Peyer's patch (tissue), 4 donors: ENCODE measurements at places on chromosomes 13 and 19. TPM values are rescaled to one million over a fixed set of nuclear protein-coding genes. Genes with fewer than 3 reads are reported as not detected.

ZNF491 gene
- 1.2 TPM for total RNA-seq

- H3K27ac ChIP-seq, result no peak overlapping the region
- H3K4me1 ChIP-seq, result no peaks in the 10 kb centered on the region
- DNase-seq, result no peak
- no peak overlapping the region for H3K4me3 ChIP-seq
- H3K27me3 ChIP-seq, result no peaks in the 10 kb centered on the region
Observed at GRCh38 chr13:104983601-104984000, 1551.9 kb downstream of the EFNB2 start.

CTXN1 gene
- 2.5 TPM for total RNA-seq

- no peak overlapping the region for H3K27ac ChIP-seq
- no peaks in the 10 kb centered on the region for H3K36me3 ChIP-seq
- no peaks in the 10 kb centered on the region for H3K27me3 ChIP-seq
- no peaks in the 10 kb centered on the region for H3K4me1 ChIP-seq
Observed at GRCh38 chr13:33865945-33866344, 48.0 kb downstream of the RFC3 start.

GRCh38 chr13:62524061-62524460 is 1108.4 kb upstream of the PCDH20 start:
- H3K27ac ChIP-seq, result no peak overlapping the region
- H3K36me3 ChIP-seq, result no peaks in the 10 kb centered on the region
- H3K4me1 ChIP-seq, result no peaks in the 10 kb centered on the region
- no peak overlapping the region for H3K4me3 ChIP-seq

- no peaks in the 10 kb centered on the region for H3K36me3 ChIP-seq
- H3K27ac ChIP-seq, result no peak overlapping the region
- H3K4me3 ChIP-seq, result no peak overlapping the region
Observed at GRCh38 chr13:101690871-101691270, 238.4 kb downstream of the ITGBL1 start.

ZNF730 gene
- total RNA-seq, result not detected

- H3K27ac ChIP-seq, result no peak overlapping the region
- H3K4me1 ChIP-seq, result no peaks in the 10 kb centered on the region
- no peaks in the 10 kb centered on the region for H3K36me3 ChIP-seq
- no peaks in the 10 kb centered on the region for H3K27me3 ChIP-seq
- H3K4me3 ChIP-seq, result no peak overlapping the region
- no peak for DNase-seq
Observed at GRCh38 chr19:54481326-54481930, 8.3 kb upstream of the CDC42EP5 start.

KASH5 gene
- not detected for total RNA-seq

DNA sequence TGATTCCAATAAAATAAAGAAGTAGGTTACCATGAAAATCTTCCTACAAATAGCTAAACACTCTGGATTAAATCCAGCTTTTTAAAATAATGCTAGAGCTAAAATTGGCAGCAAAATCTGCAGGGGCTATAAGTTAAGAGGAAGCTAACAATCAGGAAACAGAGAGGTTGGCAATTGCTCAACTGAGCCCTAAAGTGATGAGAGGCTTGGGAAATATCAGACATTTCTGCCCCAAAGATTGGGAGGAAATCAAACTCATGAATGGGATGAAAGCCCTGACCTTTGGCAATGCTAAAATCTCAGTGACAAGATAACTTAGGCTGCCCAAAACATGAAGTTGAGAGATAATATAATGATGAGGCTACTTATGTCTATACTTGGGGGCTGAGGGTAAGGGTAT is 1437.9 kb downstream of the EFNB2 start:
- H3K36me3 ChIP-seq, result no peaks in the 10 kb centered on the region
- H3K27ac ChIP-seq, result no peak overlapping the region
- H3K4me3 ChIP-seq, result no peak overlapping the region
- H3K4me1 ChIP-seq, result no peaks in the 10 kb centered on the region
- DNase-seq, result no peak

DNA sequence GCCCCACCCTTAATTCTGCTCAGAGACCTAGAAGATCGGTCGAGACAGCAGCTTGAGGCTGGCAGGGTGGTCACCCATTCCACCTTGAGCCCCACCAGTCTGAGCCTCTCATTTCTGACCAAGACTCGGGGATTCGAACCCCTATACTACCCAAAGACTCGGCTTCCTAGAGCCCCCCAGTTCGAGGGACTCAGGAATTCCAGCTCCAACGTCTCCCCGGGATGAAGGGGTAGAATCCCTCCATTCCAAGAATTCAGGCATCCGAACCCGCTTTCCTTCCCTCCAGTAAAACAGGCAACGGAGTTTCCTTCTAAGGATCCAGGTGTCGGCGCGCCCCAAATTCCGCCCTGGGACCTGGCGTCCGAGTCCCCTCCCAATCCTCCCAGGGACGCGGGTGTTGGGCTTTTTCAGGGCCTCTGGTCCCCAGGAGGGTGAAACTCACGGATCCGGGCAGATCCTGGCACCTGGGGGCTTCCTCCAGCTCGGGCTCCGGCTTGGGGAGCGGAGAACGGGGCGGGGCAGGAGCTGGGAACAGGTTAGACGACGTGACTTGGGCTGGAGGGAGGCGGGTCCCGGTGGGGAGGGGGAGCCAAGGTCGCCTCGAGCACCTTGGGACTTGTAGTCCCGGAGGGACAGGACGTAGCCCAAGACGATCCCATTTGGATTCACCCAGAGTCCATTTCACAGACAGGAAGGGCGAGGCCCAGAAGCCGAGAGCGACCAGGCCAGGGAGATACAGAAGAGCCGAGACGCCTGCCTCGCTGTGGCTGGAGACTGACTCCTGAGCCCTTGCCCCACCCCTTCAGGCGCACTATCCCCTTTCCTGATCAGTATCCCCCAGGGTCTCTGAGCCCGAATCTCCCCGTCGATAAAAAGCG is at the start of gene PPP1R13L:
Gene PPP1R13L, minus strand, starts transcription at position 513 of the 878 bp plus-strand sequence. CDS start 6,751 bp downstream, outside the sequence.
- H3K27ac ChIP-seq, result peak within 1 kb of the TSS; percentile 92
- no peaks in the 10 kb centered on the region for H3K27me3 ChIP-seq
- peak; percentile 93 for DNase-seq
- no peaks in the 10 kb centered on the region for H3K36me3 ChIP-seq
